ENCODE measurements at places on chromosomes 3 and 15.
A peak's percentile ranks its signal among the peaks of the same experiment; 100 is the strongest.

DNA sequence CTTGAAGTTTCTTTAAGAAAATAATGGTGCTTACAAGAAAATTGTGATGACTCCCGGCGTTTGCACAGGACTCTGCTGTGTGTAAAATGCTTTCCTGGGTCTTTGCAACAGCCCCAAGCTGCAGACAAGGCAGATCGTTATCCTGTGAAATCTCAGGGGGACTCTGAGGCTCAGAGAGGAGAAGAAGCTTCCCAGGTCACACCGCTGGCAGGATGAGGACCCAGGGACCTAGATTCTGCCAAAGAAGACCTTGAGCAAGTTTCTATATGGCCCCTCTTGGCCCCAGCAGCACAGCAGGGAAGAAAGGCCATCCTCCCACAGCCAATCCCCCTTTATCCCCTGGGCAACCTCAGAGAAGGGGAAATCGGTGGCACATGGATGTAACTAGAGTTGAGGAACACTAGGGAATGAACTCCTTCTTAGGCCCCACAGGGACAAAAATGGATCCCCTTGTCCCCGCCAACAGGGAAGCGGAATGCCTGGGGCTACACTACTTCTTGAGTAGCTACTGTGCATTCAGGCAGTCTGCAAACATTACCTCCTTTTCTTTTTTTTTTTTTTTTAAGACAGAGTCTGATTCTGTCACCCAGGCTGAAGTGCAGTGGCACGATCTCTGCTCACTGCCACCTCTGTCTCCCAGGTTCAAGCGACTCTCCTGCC lies 72.8 kb downstream of the CPN2 start:
- no peak for DNase-seq

- no peak for DNase-seq
Observed at GRCh38 chr15:73660455-73660854, 23.7 kb upstream of the CD276 start.

DNA sequence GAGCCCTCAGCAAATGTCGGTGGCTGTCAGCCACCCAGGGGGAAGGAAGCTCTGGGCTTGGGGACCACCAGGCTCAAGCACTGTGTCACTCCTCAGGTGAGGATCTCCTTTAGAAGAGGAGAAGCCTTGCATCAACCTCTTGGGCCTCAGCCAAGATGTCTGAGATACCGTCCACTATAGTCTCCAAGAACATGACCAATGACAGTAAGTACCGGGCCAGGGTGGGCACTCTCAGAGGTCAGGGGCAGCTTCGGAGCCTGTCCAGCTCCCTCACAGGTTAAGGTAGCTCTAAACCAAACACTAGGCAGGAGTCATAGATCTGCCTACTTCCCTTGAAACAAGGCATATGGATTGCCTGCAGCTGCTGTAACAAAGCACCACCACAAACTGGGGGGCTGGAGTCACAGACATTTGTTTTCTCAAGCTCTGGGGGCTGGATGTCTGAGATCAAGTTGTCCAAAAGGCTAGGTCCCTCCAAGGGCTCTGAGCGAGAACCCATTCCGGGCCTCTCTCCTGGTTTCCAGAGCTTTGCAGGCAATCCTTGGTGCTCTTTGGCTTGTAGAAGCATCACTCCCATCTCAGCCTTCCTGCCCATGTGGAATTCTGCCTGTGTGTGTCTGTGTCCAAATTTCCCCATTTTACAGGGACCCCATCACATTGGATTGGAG lies 1.3 kb downstream of the CFAP100 start:
- no peak for DNase-seq

DNA sequence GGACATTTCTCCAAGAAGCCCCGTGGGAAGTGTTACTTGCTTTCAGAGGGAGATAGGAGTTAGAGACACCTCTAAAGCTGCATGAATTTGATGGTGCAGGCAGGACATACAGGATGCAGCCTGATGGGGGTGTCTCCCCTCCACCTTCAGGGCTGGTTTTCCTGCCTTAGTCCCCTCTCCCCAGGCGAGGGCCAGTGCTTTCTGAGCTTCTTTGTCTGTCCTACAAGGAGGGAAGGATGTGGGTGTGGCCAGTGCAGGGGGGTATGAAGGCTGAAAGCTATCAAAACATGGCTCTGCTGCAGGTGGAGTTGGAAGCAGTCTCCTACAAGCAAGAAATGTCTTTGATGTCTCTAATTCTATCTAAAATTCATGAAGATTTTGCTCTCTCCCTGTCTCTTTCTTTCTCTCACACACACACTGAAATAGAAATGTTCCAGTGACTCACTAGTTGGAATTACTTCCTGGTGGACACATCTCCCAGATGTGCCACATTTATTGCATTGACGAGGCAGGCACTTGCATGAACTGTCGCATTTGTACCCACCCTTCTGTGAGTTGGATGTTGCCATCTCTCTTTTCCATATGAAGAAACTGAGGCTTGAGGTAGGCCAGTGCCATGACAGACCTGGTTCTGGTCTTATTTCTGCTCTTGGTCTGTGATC lies 13.9 kb upstream of the PODXL2 start:
- no peak for DNase-seq

DNA sequence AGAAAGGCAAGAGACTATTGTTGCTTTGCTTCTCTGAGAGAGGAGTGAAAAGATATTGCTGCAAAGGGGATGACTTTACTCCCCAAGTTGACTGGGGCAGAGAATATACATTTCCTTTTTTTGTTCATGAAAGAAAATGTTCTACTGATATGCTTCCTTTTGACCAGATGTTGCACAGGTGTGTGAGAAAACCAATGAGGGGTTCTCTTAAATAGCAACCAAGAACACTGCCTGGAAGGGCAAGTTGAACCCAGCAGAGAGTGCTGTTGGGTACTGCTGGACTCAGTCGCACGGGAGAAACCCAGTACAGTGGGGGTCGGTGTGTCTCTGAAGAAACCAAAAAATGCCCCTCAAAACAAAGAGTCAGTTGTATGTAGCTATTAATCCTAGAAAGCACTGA lies 101.2 kb downstream of the CHST2 start:
- DNase-seq, result no peak

DNA sequence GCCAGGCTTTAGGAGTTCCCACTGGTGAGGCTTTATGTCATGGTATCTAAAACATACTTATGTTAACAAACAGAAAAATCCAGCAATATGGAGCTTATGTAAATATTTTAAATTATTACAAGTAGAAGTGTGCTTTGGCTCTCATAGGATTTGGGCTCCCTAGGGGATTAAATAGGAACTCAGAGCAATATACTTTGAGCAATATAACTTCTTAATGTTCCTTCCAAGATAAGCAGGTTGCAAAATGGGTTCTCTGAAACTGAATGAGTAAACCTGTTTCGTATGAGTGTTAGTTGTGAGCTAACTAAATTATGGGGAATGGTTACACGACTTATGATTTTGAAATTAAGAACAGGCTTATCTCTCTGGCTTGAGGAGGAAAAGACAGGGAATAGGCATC lies 366.1 kb upstream of the ZNF385D start:
- DNase-seq, result no peak

DNA sequence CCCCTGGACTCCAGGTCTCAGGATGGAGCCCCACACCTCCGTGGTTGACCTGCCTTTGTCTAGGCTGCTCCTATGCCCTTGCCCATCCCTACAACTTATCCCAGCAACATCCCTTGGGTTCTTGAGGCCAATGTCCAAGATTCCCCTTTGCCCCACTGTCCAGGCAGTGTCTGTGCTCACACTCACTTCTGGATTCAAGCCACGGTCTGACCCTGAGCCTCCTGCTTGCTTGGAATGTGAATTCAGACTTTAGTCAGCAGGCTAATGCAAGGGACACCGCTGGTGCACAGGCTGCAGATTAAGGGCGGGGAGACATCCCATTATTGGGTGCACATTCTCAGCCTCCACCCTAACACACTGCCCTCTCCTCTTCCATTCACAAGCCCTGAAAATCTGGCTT lies 154.1 kb downstream of the WNT5A start:
- DNase-seq, result no peak

GRCh38 chr3:183254487-183255347 lies 1.7 kb downstream of the B3GNT5 start:
- peak; percentile 6 for DNase-seq

DNA sequence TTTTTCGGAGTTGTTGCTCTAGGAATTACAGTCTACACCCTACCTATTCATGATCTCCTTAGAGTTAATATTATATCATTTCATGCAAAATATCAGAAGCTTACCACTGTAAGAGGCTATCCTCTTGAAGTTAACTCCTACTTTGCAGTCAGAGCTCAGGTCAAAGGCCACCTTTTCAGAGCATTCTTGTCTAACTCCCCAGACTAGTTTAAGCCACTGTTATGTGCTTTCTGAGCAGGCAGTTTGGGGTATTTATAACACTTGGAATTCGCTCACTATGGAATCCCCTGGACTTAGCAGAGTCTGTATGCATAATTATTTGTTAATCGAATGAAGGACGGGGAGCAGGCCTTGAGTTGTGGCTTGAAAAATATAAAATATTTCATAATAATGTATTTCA lies 21.7 kb downstream of the MED12L start:
- DNase-seq, result no peak

DNA sequence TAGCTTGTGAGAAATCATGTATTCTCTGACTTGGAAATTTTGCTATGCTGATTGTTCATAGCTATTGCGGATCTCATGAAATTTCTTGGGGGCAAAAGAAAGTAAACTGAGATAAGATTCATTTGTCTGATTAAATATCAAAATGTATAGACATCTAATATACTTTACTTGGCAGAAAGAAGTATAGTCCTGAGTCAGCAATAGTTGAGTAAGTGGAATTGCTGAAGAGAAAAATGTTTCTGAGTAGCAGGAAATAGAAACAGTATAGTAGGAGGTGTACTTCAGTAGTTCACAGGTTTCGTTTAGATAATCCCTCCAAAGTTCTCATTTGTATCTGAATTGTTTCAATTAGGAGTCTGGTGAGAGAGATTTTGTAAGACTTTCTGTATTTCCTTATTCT lies 705.9 kb downstream of the MCTP2 start:
- no peak for DNase-seq

DNA sequence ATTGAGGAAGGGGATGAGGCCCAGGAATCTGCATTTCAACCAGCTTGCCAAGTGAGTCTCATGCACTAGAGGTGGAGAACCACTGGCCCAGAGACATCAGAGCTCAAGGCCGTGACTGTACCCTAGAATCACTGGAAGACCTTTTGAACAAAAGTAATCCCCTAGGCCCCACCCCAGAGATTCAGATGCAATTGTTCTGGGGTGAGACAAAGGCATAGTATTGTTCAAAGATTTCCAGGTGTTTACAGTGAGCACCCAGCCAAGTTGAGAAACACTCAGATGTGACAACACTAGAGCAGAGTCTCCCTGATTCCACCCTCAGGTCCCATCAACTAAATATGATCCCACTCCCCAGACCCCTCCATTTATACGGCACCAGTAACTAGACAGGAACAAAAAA lies 290.3 kb upstream of the TLE3 start:
- no peak for DNase-seq

DNA sequence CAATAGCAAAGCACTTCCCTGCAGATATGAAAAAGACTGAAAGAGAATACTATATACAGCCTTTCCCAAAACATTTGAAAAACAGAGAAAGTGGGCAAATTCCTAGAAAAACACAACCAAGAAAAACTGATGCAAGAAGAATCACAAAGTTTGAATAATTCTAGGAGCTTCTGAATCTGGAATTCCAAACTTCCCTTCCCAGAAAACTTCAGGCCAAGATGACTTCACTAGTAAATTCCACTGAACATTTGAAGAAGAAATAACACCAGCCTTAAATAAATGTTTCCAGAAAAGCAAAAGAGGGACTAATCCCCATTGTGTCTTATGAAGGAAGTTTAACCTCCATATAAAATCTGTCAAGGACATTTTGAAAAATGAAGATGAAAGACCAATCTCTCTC lies 15.8 kb upstream of the NSMCE3 start:
- no peak for DNase-seq

All from activated CD4-positive, alpha-beta T cell treated with anti-CD3 and anti-CD28 coated beads, Interleukin-2, amount 50 U/mL, for 24 hours (primary cell).